ENCODE measurements at places on chromosomes 1 and 21.

DNA sequence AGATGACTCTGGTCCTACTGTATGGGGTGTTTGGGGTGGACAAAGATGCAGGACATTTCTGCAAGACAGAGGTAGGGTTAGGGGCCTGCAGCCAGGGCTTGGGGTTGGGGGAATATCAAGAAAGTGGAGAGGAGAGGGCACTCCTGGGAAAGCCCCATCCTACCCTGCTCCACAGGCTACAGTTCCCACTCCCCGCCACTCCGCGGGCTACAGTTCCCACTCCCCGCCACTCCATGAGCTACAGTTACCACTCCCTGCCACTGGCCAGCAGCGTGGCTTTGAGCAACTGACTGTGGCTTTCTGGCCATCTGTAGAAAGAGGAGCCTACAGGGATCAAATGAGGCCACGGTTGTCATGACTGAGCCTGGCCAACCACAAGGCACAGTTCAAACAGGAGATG is 93.8 kb upstream of the GRIK3 start:
- DNase-seq: no peak

DNA sequence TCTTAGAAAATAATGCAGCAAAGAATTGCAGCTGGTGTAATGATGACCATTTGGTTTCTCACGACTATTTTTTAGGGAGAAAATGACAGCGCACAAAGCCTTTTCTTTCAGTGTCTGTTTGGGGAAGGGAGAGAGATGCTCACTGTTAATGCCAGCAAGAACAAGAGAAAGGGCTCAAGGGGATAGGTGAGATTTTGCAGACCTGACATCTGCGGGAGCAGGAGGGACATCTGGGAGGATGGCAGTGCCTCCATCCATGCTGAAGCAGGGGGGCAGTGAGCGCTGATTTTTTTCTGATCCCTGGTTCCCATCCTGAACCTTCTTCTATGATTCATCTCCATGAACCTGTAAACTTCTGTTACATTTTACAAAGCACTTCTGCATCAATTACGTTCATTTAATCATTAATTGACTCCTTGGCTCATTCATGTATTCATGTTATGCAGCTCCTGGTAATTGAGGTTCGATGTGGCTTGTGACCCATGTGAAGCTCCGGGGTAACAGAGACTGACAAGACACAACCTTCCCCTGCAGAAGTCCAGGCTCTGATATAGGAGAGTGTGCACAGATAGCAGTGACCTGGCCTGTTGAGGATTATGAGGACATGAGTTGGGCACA is 595.3 kb downstream of the PTPRU start:
- DNase-seq: no peak

GRCh38 chr1:26373281-26373680 is 731 bp upstream of the ZNF683 start:
- no peak for DNase-seq

- peak; percentile 47 for DNase-seq
These were observed 10.7 kb downstream of the OPTC start for GRCh38 chr1:203504400-203505250.

- DNase-seq: no peak
These were observed 50.8 kb downstream of the KCNAB2 start for GRCh38 chr1:6096243-6097116.

GRCh38 chr1:111559736-111560279 is 56.4 kb upstream of the ADORA3 start:
- no peak for DNase-seq

DNA sequence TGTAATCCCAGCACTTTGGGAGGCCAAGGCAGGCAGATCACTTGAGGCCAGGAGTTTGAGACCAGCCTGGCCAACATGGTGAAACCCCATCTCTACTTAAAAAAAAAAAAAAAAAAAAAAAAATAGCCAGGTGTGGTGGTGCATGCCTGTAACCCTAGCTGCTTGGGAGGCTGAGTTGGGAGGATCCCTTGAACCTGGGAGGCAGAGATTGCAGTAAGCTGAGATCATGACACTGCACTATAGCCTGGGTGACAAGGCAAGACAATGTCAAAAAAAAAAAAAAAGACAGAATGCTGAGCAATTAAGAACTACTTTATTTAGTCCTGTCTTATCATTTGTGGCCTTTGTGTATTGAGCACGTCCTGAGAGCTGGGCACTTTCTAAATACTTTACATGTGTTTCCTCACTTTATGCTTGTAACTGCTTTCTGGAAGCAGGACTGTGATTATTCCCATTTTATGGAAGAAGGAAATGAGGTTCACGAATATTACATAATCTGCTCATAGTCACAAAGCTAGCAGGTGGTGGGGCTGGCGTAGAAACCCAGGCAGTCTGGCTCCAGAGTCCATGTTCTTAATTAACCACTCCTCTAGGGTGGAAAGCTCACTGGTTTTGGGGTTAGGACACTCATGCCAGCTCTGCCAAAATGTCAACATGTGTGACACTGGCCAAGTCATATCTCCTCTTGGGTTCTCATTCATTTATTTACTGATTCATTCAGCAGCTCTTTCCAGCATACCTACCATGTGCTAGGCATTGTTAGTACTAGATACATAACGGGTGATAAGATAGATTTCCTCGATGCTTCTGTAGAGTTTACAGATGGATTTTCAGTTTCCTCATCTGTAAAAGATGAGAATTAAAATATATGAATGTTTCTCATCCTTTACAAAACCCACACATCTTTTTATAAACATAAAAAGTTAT is 57.7 kb downstream of the DDR2 start:
- DNase-seq: no peak

DNA sequence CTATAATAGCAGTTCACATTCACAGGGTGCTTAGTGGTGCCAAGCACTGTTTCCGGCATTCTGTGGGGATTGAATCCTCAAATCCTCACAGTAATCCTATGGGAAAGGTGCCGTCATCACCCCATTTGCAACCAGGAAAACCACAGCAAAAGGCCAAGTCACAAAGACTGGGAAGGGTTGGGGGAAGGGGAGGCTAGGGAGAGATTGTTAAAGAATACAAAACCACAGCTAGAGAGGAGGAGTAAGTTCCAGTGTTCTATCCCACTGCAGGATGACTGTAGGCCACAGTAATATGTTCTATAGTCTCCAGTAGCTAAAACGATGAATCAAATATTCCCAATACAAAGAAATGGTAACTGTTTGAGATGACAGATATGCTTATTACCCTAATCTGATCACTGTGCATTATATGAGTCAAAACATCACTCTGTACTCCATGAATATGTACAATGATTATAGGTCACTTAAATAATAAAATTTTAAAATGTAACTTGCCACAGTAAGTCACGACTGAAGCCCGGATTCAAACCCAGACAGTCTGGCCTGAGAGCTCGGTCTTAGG is 256.8 kb downstream of the TOMM20 start:
- no peak for DNase-seq

DNA sequence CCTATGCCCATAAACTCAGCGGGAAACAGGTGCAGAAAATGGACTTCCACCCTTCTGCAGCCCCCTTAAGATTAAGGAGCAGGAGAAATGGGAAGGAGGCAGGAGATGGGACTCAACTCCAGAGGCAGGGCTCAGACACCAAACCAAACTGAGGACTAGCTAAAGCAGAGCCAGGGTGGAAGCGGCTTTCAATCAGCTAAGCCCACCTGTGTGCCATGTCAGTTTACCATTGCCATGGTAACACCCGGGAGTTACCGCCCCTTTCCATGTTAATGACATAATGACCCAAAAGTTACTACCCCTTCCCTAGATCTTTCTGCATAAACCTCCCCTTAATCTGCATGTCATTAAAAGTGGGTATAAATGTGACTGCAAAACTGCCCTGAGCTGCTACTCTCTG is 653.5 kb downstream of the PTPRU start:
- no peak for DNase-seq

GRCh38 chr21:33685613-33686197 is 43.4 kb downstream of the ITSN1 start:
- no peak for DNase-seq

DNA sequence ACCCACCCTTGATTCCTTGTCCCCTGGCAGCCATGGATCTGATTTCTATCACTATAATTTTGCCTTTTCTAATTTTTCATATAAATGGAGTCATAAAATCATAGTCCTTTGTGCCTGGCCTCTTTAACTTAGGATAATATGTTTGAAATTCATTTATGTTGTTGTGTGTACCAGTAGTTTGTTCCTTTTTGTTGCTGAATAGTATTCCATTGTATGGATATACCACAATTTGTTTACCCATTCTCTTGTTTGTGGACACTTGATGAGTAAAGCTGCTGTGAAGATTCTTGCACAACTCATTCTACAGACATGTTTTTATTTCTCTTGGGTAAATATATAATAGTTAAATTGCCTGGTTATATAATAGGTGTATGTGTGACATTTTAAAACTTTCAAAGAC is 22.7 kb upstream of the GJA8 start:
- DNase-seq: no peak

DNA sequence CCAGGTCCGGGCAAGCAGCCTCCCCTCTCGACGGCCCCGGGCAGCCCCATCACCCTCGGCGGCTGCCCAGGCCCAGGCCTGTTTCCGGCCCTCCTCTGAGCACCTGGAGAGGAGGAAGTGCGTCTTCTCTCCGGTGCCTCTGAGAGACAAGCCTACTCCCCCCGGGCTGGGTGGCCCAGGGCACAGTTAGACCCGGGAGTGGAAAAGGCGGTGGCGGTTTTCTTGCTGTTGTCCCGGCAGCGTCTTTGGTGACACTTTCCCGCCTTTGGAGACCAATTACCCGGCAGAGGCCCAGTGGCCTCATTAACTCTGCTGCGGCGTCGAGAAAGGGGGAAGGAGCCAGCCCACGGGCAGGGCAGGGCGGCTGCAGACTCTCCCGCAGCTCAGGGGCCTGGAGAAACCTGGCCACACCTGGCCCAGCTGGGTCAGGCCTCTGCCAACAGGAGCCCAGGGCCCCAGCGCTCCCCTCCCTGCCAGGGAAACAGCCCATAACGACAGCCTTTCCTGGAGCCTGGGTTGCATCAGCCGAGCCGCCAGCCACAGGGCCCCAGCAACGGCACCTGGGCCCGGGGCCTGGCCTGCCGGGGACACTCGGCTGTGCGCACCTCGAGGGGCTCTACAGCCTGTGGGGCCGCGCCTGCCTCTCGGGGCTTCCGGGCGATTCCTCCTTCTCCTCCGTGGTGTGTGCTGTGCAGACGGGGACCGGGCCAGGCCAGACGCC is 28.4 kb upstream of the C1orf159 start:
- no peak for DNase-seq

DNA sequence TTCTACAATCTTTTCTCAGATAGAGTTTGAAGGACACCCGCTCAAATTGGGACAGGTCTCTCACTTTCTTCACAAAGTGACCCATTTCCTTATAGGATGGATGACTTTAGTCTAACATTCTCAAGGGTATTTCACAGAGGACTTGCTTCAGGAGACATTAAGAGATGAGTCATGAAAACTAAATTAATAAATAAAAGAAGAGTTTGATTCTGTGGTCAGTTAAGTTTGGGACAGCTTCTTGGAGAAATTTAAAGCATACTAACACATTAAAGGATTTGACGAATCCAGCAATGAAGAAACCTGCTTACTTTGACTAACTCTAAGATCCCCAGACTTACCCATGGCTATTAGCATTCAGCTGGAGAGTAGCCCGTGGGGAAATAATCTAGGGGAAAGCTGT is 95.6 kb upstream of the RAB3GAP2 start:
- no peak for DNase-seq

DNA sequence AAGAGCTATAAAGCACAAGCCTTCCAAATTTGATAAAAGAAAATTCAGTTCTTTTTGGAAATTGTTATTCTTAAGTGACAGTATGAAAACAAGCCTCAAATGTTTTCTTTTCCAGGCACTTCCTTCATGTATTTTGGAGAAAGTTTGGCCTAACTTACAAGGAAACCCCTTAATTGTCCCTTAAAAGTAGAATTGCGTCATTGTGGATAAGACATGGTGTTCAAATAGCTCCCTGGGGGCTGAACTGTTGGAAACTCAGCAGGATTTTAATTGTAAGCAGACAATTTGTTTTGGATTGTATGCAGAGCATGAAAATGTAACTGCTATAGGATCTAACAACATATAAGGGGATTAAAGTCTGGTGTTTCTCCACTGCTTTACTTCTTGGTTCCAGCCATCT is 35.4 kb upstream of the FGGY start:
- DNase-seq: no peak

DNA sequence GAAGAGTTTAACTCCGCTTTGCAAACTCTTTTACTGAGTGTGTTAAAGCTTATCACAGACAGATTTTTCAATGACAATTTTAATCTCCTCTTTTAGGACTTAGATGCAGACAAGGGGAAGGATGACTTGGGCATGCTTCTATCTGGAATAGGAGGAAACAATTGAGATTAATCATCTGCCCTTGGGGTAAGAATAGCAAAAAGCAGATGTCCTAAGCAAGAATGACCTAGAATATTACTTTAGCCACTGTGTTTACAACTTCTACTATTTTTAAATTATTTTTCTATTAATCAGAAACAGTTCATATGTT is 569.0 kb upstream of the ADGRL2 start:
- no peak for DNase-seq

GRCh38 chr1:215128504-215128903 is 46.0 kb downstream of the KCNK2 start:
- no peak for DNase-seq

DNA sequence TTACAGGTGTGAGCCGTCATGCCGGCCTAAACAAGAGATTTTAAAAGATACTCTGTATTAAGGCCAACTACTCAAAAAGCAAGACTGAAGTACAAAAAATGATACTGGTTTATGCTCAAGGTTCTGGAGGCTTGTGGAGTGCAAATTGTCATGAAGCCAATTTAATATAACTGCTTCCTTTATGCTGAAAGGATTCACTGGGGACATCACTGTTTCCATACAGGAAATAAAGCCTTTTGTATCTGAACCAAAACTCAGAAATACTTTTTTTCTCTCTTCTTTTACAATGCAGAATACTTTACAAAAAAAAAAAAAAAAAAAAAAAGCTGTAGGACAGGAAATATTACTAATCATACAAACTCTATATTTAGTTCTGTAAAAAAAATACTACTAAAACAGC is 55.5 kb upstream of the CNN3 start:
- DNase-seq: no peak

DNA sequence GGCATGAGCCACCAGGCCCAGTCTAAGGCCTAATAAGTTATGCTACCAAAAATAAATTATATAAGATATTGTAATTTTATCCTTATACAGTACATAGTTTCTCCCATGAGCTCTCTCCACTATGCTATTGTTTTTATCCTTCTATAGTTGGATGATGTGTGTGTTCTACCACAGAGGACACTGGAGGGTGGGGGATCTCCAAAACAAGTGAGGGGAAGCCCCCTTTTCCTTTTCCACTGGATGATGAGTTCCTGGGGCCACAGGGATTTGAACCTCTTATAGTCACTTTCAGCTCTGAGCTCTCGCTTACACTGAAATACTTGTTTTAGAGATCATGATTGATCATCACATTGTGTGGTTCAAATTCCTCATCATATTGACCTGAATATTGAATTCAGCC is 77.6 kb upstream of the VAV3 start:
- no peak for DNase-seq

DNA sequence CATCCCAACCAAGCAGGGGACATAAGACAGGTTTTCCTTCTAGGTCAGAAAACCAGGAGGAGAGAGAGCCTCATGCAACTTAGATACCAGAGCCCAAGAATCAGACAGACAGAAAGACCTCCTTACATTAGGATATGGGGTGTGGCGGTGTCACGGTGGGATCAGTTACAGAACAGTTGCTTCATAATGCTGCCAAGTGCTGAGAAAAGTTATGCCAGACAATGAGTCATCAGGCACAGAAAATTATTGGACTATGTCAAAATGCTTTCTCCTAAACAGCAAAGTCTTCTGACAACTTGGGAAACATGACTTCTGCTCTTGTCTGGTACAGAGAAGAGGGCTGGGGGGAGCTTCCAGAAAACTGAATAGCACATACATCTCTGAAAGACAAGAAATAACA is 1120.2 kb upstream of the TMPRSS15 start:
- DNase-seq: no peak
